Endothelial cell (in vitro differentiated cells): ENCODE measurements at places on chromosomes 6 and 20. TPM values are rescaled to one million over a fixed set of nuclear protein-coding genes. Genes with fewer than 3 reads are reported as not detected.

The SIRPD gene
- total RNA-seq, result not detected

The KCNK16 gene
- total RNA-seq, result not detected

The HLA-DOA gene
- 7.3 TPM for total RNA-seq

The PDE7B gene
- 0.62 TPM for total RNA-seq

The RAET1G gene
- total RNA-seq, result 3.8 TPM

The SLC17A3 gene
- 0.23 TPM for total RNA-seq

The ENTPD6 gene
- 43.0 TPM for total RNA-seq

The MDFI gene
- total RNA-seq, result 285 TPM

The ADRM1 gene
- total RNA-seq, result 132 TPM

The TINAG gene
- total RNA-seq, result not detected

The HLA-DOB gene
- total RNA-seq, result not detected

The HTR1E gene
- not detected for total RNA-seq

The TTLL9 gene
- total RNA-seq, result 0.46 TPM

The LY6G6C gene
- total RNA-seq, result 0.28 TPM

The SLC24A3 gene
- 0.15 TPM for total RNA-seq

The C20orf144 gene
- total RNA-seq, result not detected

The MYT1 gene
- total RNA-seq, result 0.74 TPM
